ENCODE measurements at places on chromosomes 3 and 15.
A peak's percentile ranks its signal among the peaks of the same experiment; 100 is the strongest.

- DNase-seq, result no peak
Measured at GRCh38 chr15:70469651-70470555, 293.5 kb downstream of the UACA start.

- no peak for DNase-seq
Measured at GRCh38 chr3:148840451-148840850, 12.8 kb downstream of the CPB1 start.

- DNase-seq, result no peak
Measured at GRCh38 chr3:48528048-48528447, 24.1 kb upstream of the SHISA5 start.

- no peak for DNase-seq
Measured at GRCh38 chr3:140062461-140062860, 127.5 kb downstream of the CLSTN2 start.

- no peak for DNase-seq
Measured at GRCh38 chr3:31226346-31226745, 306.4 kb upstream of the STT3B start.

DNA sequence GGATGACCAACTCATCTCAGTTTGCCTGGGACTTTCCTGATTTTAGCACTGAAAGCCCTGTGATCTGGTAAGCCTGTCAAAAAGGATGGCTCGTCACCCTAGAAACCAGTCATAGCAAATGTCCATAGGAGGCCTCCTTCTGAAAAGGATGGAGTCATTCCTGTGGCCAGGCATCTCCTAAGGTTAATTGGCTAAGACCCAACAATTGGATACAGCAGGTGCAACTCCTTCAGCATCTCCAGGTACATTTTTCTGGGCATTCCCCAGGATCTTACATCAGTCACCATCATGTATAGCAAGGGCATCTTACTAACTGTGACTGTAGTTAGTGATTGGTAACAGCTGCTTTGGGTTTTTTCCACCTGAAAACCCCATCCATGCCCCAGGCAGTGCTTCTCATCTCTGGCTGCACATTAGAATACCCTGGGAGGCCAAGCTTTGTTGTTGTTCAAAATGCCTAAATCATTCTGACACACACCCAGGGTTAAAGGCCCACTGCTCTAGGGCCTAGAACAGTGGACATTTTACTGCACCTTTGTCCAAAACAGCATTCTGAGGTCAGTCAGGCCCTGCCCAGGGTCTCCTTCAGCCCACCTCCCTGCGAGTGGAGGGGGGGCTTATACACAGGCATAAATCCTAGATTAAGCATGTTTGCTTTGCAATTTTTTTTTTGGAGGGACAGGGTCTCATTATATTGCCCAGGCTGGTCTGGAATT, 28.3 kb upstream of the GALNT15 start:
- no peak for DNase-seq

- DNase-seq, result no peak
Measured at GRCh38 chr3:139664958-139665357, 12.8 kb downstream of the NMNAT3 start.

- no peak for DNase-seq
Measured at GRCh38 chr3:105214590-105214989, 152.1 kb upstream of the ALCAM start.

DNA sequence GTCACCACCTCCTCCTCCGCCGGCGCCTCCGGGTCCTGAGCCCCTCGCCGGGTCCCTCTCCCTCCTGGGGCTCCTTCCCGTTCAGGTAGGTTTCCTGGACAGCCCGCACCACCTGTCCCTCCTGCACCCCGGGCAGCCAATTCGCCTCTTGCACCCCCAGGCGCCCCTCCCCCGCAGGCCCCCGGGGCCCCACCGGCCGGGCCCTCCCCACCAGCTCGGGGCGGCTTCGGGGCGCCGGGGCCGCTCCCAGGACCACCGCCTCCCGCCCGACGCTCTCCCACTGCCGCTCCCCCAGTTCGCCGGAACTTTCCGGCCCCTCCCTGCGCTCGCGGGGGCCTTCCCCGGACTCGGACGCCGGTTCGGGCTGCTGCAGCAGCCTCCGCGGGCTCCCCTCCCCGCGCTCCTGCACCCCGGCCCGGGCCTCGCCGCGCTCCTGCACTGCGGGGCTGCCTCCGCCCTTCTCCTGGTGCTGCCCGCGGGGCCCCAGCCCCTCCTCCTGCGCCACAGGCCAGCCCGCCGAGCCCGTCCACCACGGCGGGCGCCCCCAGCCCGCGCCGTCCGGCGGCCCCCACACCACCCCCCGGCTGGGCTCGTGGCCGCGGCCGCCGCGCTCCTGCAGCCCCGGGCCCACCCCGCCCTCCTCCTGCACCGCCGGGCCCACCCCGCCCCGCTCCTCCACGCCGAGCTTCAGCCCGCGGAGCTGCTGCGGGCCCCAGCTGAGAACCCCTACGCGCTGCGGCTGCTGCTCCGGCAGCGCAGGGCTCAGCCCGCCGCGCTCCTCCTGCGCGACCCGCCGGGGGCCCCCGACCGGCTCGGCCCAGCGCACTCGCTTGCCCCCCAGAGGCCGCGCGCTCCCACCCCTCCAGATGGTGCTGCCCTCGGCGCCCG, 587 bp upstream of the TNK2 start:
- no peak for DNase-seq

GRCh38 chr15:27238209-27238608, 267.2 kb downstream of the GABRG3 start:
- DNase-seq, result peak; percentile 26
